ENCODE measurements at places on chromosomes 7 and 10.

- no peak for DNase-seq
Observed at GRCh38 chr7:80679921-80680907, 41.8 kb downstream of the CD36 start.

GRCh38 chr7:49787980-49788379 lies 14.5 kb downstream of the VWC2 start:
- DNase-seq: no peak

- DNase-seq: peak; percentile 26
Observed at GRCh38 chr10:24597426-24597825, 126.3 kb downstream of the ARHGAP21 start.

DNA sequence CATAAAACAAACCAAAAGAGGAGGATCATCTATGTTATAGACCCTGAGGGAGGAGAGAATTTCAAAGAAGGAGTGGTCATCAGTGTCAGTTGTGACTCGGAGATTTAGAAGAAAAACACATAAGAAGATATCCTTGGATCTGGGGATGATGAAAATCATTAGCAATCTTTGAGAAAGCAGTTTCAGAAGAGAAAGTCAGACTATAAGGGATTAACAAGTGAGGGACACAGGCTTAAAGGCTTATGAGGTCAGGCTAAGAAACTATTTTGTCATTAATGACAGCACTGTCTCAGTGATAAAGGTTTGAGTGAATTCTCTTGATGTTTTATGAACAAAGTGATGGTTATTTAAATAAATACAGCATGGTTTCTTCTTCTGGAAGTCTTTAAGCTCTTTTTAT lies 6.1 kb upstream of the GPR85 start:
- DNase-seq: no peak

GRCh38 chr7:75054744-75055143 lies 18.9 kb downstream of the RCC1L start:
- DNase-seq: no peak

DNA sequence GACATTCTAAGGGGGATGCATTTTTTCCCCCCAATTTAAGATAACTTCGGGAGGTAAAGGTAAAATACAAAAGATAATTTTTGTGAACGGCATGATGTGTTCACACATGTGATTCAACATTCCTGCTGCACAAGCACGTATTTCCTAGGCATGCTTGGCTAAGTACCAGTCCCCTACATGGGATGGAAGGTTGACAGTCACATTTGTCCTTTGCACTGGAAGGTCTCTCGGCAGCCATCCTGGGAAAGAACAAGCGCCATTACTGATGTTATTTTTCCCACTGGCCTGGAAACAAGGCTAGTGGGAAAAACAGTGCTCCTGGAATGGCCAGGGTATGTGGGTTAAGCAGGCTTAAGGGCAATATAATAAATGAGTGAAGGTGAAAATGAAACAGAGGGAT lies 276.2 kb upstream of the AOAH start:
- DNase-seq: no peak

DNA sequence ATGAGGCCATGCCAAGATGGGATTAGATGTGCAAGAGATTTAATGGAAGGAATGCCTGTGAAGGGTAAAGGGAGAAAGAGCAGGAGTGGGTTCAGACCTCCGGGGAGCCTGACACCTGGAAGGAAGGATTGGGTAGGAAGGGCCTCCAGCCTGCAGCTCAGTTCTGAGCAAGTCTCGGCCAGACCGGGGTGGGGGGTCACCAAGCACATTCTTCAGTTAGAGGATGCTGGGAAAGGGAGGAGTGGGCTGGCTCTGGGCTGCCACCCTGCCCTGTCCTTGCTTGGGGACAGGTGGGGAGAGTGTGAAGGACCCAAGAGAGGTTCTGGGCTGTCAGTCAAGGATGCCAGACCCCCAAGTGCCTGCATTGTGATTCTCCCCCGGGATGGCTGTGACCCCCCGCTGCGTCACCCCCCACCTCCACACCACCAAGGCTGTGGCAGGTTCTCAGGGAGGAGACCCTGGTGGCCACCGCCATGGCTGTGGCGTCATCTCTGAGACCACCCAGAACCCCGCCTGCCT lies 16.5 kb upstream of the PRKAG2 start:
- DNase-seq: no peak

- DNase-seq: peak; percentile 33
Observed at GRCh38 chr10:97140049-97140846, 45.5 kb downstream of the SLIT1 start.

DNA sequence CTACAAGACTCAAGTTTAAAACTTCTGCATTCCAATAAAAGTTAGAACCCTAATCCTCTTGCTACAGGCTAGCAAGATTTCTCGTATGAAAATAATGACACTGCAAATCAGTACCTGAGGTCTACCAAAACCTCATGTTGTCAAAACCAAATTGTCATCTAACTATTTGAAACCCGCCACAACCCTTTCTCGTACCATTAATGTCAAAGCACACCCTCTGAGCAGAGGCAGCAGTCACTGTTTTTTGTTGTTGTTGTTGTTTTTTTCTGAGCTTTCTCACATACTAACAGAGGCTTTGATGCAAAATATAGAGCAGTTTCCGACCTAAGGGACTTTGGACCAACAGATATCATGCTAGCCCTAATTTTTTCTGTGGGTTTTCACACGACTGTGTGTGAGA lies 563.9 kb upstream of the C7orf33 start:
- no peak for DNase-seq

DNA sequence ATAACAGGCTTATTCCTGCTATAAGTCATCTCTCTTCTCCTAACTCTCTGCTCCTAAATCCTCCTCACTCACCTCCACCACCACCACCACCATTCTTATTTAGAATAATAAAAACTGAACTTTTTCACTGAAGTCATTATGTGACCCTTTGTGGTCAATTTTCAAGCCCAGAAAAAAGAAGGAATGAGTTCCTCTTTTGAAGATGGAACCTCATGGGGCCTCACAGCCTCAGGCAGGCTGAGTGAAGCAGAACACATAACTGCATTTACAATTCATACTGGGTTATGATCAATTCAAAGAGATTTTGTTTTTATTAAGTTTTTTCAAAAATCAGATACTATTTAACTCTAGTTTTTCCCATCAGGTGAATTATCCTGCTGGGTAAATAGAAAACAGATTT lies 29.8 kb downstream of the PNLIPRP3 start:
- DNase-seq: no peak

- no peak for DNase-seq
Observed at GRCh38 chr10:87000491-87000890, 19.6 kb upstream of the FAM25A start.

GRCh38 chr7:1950452-1951158 lies 280.5 kb downstream of the ELFN1 start:
- DNase-seq: no peak

GRCh38 chr10:77431209-77431611 lies 206.4 kb downstream of the KCNMA1 start:
- DNase-seq: peak; percentile 96

DNA sequence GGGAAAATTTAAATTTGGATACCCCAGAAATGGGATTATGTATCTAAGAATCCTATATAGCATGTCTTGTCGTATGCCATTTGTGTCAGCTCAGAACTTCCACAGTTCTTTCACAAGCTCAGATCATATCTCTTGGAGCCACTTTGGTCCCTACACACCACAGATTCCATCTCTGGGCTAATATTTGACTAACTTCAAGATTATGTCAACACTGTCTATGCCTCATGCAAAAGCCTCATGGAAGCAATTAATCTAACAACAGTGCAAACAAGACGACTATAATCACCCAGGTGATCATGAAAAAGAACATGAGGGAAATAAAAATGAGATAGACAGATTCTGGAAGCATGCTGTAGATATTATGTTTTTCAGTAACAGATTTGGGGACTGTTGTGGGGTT lies 189.1 kb downstream of the LRRTM3 start:
- no peak for DNase-seq

All from SJCRH30 (cell line).